ENCODE measurements at places on chromosomes 5 and 9.

DNA sequence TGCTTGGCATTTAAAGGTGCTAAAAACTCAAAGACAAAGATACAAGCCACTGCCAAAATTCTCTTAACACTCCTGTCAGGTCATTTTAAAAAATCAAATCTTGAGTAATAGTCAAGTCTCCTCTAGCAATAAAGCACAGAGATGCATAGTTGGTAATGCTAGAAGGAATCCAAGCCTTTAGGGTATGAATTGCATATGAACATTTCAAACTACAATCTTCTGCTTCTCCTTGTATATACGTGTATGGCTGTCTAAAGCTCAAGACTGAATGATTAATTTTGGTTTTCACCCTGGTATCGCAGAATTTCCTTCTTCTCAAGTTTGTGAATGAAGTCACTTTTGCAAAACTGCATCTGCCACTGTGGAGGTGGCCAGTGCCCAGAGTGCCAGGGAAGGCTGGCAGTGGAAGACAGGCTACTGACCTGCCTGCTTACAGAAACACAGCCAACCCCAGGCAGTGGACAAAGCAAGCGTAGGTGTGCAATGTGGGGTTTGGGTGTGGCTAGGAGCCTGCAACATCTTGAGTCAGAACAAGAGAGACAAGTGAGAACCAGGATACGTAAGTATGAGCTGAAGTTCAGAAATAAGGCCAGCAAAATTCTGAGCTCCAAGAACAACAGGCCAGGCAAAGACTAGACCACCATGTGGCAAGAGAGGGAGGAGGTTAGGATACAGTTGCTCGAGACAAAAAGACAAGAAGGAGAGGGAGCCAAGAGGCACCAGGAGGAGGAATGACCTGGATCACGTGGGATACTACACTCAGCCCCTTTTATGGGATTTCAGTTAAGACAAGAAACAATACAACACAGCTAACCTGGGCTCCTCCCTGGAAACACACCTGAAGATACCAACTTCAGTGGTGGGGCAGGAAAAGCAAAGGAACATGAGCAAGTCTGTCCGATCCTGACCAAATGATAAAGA lies 22.6 kb downstream of the MYO10 start:
- no peak for DNase-seq

GRCh38 chr9:91269907-91270491 lies 91.7 kb downstream of the AUH start:
- no peak for DNase-seq

DNA sequence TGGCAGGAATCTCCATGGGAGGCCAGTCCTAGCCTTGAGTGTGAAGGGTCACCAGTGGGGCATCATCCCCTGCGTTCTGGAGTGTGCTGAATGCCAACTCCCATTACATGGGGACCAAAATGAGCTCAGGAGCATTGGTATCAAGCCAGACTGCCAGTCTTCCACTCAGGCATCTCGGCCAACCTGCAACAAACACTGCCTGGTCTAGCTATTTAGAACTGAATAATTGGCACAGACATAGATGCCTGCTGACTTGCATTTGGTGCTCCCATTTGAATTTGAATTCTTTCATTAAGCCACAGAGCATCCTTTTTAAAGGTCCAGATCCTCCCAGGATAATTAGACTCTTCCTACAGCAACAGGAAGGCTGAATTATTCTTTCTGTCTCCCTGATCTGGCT lies 116.6 kb upstream of the ABCA1 start:
- no peak for DNase-seq

- no peak for DNase-seq
Measured at GRCh38 chr9:37911271-37911681, 7.3 kb upstream of the SLC25A51 start.

DNA sequence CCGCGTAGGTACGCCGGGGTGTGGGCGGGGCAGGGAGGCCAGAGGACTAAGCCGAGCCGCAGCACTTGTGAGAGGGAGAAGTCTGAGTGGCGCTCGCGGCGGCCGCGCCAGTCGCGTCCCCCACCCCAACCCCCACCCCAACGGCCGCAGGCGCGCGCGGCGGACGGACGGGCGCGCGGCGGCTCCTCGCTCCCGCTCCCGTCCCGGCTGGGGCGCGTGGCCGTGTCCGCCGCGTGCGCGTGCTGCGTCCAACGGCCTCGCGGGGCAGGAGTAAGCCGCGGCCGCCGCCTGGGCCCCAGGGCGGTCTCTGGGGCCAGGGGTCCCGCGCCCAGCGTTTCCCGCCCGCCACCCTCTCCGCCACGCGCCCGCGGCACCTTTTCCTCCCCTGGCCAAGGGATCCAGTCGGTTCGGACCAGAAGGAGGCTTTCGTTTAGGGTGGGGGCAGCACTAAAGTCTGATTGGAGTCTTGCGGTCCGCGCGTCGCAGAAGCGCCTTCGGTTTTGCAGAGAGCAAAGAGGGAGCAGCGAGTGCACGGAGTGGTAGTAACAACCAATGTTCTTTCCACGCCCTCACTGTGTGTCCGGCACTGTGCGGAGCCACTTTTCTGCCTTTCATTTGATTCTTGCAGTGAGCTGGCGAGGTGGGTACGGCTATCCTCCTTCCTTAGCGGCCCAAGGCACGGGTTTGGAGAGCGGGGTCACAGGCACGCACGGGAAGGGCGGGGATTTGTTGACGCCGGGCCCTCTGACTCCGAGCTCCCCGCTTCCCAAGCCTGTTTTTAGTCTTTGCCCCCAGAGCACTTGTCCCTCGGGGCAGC lies 483 bp downstream of the G3BP1 start:
- DNase-seq: no peak

DNA sequence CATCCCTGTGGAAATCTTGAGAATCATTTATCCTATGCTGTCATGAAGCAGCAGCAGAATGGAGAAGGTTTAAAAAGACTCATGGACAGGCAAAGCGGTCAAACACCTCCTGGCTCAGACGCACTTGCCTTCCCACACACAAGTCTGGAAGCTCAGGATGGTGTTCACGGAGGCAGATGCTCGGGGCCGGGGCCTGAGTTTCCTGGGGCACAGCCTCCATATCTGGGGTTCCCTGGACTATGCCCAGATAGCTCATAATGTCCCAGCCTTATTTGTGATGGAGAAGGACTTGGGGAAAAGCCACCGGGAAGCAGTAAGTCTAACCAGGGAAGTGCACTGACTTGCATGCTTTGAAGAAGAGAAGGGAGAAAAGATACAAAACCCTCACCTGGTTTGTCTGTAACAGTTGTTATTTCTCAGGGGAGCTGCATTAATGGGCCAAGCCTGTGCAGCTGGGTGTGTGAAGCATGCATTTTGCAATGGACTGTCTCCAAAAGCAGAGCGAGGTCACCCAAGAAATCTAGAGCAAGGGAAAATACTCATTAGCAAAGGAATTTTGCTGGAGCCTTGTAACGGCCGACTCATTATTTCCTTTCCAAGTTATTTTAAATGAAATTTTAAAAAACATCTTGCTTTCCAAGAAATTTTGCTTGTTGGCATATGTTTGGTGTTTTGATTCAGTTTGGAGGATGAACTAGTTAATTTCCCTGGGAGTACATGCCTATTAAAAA lies 3.4 kb downstream of the S1PR3 start:
- no peak for DNase-seq

GRCh38 chr5:150052956-150053712 lies 33.2 kb downstream of the CSF1R start:
- DNase-seq: no peak

DNA sequence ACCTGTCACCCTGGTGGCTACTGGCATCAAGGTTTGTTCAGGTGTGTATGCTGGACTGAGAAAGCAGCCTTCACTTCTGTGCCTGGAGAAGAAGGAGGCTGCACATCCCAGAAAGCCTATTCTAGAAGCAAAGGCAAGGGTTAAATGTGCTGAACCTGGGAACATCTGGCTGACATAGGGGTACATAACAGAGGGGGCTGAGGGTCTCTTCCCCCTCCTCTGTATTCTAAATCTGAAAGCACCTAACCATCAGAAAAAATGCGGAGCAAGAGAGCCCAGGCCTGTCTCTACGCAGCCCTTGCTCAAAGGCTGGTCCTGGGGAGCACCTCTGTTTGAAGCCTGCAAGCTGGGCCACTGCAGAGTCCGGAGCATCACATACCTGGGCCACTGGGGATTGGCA lies 53.2 kb upstream of the FSTL4 start:
- no peak for DNase-seq

DNA sequence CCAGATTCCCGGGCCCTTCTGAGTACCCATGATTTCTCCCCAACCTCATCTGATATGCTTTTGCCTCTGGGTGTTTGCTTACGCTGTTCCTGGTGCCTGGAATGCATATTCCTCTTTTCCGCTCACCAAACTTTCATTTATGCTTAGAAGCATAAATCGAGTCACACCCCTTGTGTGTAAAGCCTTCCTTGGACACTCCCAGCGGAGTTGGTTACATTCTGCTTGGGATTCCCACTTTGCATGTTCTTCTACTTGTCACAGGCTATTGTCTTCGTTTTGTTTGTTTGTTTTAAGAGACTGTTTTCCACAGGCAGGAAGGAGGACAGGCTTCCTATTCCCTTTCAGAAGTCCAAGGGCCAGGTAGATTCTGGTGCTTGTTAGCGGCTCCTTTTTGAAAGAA lies 76.5 kb downstream of the SEC61B start:
- no peak for DNase-seq

DNA sequence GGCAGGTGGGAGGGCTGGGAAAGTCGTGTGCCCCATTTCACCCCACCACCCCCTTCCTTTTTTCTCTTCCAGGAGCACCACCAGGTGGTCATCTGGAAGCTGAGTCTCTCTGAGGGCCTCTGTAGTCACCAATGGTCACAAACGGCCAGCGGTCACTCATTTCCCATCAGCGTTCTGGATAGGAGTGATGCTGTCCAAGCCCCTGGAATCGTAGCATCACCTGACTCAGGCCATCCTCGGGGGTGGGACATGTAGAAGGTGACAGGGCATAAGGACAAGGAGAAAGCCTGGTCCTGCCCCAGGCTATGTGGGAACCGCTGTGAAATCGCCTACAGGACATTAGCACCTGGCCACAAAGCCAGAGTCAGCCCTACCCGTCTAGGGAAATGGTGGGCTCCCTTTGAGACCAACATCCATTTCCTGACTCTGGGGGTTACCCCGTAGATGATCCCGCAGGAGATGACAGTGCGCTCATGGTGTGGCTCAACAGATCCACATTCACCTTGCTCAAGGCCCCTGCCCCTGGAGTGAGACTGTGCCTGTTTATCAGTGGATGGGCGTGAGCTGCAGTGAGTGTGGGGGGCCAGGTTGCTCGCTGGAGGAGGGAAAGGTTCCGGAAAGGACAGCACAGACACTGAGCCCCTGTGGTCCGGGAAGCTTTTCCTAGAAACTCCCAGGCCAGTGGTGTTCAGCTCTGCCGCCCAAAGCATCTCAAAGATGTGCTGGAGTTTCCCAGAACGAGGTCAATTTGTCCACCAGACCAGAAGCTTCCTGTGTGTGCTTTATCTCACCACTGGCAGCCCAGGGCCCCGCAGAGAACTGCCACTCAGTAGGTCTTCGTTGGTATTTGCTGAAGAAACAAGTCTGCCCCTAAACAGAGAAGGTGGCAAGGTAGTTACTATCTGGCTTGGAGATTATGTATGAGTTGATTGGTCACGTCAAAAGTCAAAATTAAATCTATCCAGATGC lies 61.1 kb upstream of the UNC5A start:
- no peak for DNase-seq

GRCh38 chr5:174414315-174414710 lies 310.1 kb upstream of the MSX2 start:
- no peak for DNase-seq

DNA sequence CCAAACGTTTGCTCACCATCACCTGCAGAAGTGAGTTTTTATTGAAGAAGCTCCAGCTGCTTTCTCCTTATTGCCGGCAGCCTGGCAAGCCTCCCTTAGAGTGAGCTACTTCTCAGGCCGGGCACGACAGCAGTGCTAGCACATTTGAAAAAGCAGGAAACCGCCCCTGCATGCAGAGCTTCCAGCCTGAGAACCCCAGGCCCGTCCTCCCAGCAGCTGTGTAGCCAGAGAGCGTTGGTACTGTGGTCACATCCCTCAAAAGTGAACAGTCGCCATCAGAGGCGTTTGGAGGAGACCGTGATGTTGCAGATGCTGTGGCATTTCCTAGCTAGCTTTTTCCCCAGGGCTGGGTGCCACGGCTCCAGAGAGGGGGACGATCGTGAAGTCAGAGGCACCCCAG lies 23.5 kb downstream of the SLC25A25 start:
- no peak for DNase-seq

- no peak for DNase-seq
Measured at GRCh38 chr5:148805326-148806290, 20.8 kb upstream of the ADRB2 start.

GRCh38 chr5:170389550-170389892 lies 354 bp upstream of the KCNMB1 start:
- DNase-seq: no peak

DNA sequence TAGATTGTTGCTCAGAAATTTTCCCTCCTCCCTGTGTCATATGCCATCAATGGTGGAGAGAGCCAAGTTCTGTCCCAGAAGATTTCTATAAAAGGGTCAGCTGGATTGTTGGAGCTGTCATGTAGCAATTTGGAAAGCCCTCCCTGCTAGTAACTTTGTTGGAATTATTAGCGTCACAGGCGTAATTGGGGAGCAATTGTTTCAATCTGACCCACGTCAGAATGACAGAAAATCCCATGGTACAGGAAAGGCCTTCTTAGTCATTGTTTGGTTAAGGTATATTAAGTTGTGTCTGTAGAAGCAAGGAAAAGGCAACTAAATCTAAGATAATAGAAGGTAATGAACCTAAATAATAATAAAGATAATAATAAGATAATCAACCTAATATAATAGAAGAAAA lies 148.4 kb downstream of the PLK2 start:
- no peak for DNase-seq

DNA sequence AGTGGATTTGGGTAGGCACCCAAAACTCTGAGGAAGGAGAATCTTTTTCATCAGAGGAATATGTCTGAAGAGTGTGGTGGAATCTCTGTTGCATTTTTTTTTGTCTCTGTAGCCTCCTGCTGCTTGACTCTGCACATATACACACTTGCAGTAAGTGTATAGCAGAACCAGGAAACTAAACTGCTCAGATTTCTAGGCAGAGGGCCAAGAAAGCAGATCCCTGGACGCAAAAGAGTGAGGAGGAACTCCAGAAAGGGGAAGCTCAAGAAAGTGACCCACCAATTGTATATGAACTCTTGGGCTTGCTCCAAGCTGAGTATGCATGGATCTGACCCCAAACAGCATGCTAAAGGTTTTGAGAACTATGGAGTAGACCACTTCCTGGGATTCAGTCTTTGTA lies 181.8 kb downstream of the GADD45G start:
- no peak for DNase-seq

- no peak for DNase-seq
Measured at GRCh38 chr9:127525401-127526188, 74.3 kb downstream of the LRSAM1 start.

DNA sequence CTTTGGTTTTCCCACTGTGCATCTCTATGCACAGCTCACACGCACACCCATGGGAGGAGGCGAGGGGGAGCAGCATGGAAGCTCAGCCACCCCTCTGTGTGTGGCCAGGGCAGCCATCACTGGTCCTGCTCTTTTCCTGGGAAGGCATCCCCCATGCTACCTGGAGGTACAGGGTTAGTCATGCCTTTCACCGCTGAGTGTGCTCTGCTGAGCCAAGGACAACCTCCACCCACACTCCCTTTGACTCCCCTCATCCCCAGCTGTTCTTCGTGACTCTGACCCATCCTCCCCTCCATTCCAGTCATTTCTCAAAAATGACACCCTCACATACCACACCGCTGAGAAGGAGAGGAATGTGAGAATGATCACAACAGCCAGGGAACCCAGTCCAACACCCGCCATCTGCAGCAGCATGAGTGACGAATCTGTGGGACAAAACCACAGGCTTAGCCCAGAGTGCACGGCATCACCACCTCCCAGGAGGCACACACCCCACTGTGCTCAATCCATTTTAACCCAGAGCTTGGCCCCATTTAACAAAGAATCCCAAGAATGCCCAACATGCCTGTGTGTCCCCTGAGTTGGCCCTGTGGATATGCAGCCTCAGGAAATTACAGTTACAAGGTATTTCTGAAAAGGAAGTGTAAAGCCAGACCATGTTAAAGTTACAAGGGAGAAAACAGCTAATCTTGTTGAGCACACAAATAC lies 133.4 kb downstream of the SUSD1 start:
- no peak for DNase-seq
